ENCODE measurements at places on chromosomes 1 and 21.

DNA sequence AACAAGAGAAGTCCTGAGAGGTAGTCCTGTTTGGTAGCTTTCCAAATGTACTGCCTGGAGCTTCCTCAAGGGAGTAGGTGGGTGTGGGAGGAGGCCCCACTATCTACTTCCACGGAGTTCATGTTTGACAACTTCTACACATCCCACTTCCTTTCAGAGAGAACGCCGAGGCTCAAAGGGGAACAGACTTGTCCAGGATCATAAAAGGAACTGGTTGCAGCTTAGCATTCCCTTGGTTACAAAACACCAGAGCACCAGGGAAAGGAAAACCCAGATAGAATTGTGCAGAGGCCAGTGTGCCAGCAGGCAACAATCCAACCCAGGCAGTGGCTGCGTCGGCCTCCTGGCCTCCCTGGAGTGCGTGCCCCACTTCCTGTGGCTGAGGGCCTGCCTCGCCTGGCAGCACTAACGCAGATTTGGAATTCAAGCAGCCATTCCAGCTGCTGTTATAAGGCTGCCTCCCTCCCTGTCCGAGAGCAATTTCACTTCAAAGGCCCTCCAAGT is 4.2 kb upstream of the RAP1GAP start:
- no peak for DNase-seq

- no peak for DNase-seq
These were observed 1269.6 kb upstream of the ADGRL2 start for GRCh38 chr1:80531182-80531581.

DNA sequence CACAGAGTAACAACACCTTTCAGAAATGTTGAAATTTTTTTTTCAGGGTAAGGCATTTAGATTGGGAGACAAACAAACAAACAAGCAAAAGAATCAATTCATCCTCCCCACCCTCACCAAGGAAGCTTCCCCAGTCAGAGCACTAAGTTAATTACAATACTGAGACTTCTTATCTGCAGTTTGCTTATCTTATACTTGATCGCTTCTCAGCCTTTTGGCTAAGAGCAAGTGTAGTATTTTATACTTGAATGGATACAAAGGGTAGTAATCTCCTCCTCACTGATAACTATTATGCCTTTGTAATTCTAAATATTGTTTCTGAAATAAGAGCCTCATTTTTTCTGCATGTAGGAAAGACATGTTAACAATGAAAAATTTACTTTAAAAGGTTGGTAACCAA is 54.4 kb downstream of the ADAMTS5 start:
- DNase-seq = no peak

DNA sequence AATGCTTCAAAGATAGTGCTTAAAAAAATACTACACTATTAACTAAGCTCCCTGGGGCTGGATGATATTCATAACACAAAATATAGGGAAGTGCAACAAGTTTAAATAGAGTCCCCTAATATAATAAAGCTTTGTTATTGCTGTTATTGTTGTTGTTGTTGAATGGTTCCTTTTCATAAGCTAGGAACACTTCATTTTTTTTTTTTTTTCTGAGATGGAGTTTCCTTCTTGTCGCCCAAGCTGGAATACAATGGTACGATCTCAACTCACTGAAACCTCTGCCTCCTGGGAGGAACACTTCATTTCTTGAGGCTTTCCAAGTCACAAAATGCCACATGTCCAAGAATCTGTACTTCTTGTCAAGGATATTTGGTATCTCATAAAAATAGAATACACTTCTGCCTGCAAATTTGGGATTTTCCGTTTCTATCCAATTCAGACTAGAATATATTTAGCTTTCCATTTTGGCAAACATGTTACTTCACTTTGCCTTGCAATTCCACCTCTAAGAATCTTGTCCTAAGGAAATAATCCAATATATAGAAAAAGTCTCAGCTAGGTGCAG is 21.1 kb downstream of the WDR47 start:
- peak; percentile 14 for DNase-seq

GRCh38 chr1:33306653-33307493 is 14.0 kb downstream of the A3GALT2 start:
- DNase-seq = no peak
